ENCODE measurements at places on chromosomes 2 and 18. TPM values are rescaled to one million over a fixed set of nuclear protein-coding genes. Genes with fewer than 3 reads are reported as not detected.
A peak's percentile ranks its signal among the peaks of the same experiment; 100 is the strongest.

DNAH6 gene
- total RNA-seq, result 0.20 TPM

- DNase-seq, result no peak
Measured at GRCh38 chr2:236415684-236416444, 151.7 kb upstream of the ASB18 start.

GRCh38 chr2:43950383-43951008, 45.3 kb downstream of the LRPPRC start:
- DNase-seq, result peak; percentile 6

GRCh38 chr2:235924675-235925063, 243.5 kb downstream of the GBX2 start:
- DNase-seq, result no peak

- DNase-seq, result no peak
Measured at GRCh38 chr2:105278654-105279053, 37.1 kb downstream of the GPR45 start.

GRCh38 chr18:34859496-34859895, 149.4 kb downstream of the DTNA start:
- no peak for DNase-seq

CRACDL gene
- total RNA-seq, result 5.7 TPM

DNA sequence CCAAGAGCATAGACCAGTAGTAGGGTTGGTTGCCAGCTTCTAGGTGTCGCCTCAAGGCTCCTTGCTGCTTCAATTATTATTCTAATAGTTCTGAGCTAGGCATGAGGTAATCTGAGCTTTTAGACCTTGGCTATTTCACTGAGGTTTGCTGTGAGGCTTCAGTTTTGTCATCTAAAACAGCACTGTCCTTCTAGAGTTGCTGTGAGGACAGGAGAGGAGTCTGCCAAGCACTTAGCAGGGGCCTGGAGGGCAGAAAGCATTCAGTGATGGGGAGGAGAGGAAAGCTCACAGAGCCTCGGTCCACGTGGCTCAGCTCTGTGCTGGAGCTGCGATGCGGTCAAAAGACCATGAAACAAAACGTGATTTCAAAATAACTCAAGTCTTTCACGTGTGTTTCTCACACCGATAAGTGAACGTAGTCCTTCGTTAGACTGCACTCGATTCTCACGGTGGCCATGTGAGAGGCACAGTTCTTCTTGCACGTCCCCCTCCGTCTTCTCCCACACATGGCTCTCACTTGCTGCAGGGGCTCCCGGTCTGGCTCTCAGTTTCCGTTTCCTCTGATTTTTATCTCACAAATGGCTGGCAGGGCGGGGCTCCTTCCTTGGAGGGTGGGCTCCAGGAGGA, 113.7 kb downstream of the B3GNT2 start:
- no peak for DNase-seq

GPAT2 gene
- not detected for total RNA-seq

DNA sequence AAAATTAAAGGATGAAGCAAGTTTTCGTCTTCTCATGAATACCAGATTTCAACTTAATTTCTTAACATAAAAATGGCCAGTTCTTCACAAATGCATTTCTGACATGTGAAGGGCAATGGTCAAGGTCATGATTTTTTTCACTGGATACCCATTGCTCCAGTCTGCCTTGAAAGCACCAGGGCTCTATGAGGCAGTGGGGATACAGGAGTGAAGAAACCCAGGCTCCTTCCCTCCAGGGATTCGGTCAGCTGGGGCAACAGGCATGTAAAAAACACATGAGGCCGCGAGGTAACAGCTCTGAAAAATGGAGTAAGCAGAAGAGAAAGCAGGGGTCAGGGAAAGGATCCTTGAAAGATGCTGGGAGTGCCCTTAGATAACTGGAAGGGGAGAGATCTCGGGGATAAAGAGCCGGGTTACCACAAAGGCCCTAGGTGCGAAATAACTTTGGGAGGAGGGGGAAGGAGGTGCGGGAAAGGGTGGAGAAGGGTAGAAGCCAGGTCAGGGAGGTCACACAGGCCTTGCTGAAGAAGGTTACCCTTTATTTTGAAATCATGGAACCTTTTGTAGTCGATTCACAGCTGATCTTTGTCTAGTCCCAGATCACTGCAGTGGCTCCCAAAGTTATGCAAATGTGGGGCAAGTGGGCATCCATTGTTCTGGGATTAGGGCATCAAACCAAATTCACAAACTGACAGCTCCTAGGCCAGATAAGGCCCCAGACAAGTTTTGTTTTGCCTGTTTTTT, 5.2 kb upstream of the SPRED2 start:
- DNase-seq, result no peak

- DNase-seq, result no peak
Measured at GRCh38 chr2:39780825-39781600, 2.0 kb upstream of the THUMPD2 start.
